Activated naive CD4-positive, alpha-beta T cell treated with Interleukin-2 at 50 U/mL for 16 hours (primary cell): ENCODE measurements at places on chromosomes 13 and 19.

GRCh38 chr13:94335761-94336526 lies 143.5 kb downstream of the DCT start:
- no peak for DNase-seq

GRCh38 chr19:4375164-4376027 lies 25.0 kb downstream of the SH3GL1 start:
- DNase-seq: no peak

DNA sequence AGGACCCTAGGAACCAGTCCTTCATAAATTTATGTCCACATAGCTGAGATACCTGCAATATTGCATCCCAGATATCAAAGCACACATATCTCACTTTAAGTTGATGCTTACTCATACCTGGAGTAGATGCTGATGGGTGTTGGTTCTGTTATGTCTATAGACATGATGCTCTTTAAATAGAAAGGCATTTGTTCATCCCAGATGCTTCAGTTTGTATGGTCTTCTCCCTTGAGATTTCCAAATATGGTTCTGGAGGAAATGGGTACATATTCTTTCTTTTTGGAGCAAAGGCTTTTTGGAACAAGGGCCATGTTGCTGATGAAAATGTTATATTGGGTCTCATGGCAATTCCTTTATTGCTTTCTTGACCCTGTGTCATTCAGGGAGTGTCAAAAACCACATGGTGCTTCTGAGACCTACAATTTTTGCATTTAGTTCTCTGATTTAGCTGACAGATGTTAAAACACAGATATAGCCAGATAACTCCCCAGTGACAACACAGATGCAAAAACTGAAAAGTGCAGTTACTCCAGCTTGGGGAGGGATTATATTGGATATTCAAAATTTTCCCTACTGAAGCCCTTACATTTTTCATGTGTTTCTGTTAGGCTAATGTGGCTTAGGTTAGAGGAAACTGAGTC lies 211.4 kb downstream of the KCNRG start:
- no peak for DNase-seq

GRCh38 chr19:2428321-2428690 lies 920 bp upstream of the TIMM13 start:
- DNase-seq: no peak

- no peak for DNase-seq
These were observed 198.8 kb downstream of the MYO16 start for GRCh38 chr13:108828086-108828815.

- no peak for DNase-seq
These were observed 6.5 kb downstream of the KCTD4 start for GRCh38 chr13:45194081-45194939.

GRCh38 chr13:39767791-39768517 lies 112.5 kb downstream of the COG6 start:
- DNase-seq: no peak

GRCh38 chr19:50780753-50781435 lies 9.3 kb upstream of the ACP4 start:
- no peak for DNase-seq

DNA sequence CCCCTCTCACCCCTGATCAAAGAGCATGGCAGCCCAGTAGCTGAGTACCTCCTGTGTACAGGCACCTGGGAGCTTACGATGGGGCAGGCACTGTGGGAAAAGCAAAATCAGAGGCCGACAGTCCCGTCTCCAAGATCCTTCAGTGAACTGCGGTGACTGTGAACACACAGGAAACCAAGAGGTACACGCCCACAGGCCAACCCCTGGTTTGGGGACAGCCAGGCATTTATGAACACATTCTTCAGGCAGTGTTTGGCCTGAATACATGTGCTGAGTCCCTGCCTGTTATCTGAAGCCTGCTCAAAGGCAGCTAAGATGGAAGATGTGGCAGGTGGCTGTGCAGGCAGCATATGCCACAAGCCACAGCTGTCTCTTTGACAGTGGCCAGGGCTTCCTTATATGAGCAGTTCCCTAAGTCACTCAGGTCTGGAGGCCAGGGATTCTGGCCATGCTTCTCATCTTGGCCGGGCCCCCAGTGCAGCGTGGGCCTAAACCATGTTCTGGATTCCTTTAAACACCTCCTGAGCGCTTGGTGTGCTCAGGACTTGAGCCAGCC lies 123.6 kb downstream of the UQCRFS1 start:
- DNase-seq: no peak

DNA sequence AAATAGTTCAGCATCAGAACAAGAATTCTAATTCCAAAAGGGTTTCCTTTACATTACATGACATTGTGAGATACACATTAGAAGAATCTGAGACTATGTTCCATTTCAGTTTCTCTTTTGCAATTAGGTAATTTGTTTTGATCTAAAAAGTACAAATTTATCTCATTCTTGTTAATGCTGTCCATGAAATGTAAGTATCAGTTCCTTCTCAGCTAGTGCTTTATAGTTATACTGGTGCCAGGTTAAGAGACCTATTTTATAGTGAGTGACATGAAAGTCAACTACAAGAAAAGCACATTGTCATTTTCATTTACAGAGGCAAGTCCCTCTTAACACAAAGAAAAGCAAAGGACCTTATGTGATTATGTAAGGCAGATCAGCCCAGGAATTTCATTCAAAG lies 43.9 kb downstream of the RCBTB2 start:
- no peak for DNase-seq
